ENCODE measurements at places on chromosomes 1 and 21.

DNA sequence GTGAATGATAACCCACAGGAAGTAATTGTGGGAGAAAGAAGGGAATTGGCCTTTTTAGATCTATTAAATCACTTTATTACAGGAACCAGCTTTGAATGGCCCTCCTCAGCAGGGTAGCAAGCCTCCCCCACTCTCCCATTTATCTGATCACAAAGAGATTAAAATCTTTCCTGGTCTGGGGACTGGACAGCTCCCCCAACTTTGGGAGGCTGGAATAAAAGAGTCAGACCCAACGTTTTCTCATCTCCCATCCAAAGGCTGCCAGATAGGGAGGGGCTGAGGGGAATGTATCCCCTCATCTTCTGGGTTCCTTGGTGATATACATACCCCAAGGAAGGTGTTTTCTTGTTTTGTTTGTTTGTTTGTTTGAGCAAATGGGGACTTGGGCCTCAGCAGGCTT, 2.4 kb downstream of the LIN28A start:
- no peak for DNase-seq

- DNase-seq: no peak
Observed at GRCh38 chr1:6134206-6134605, 45.9 kb downstream of the CHD5 start.

DNA sequence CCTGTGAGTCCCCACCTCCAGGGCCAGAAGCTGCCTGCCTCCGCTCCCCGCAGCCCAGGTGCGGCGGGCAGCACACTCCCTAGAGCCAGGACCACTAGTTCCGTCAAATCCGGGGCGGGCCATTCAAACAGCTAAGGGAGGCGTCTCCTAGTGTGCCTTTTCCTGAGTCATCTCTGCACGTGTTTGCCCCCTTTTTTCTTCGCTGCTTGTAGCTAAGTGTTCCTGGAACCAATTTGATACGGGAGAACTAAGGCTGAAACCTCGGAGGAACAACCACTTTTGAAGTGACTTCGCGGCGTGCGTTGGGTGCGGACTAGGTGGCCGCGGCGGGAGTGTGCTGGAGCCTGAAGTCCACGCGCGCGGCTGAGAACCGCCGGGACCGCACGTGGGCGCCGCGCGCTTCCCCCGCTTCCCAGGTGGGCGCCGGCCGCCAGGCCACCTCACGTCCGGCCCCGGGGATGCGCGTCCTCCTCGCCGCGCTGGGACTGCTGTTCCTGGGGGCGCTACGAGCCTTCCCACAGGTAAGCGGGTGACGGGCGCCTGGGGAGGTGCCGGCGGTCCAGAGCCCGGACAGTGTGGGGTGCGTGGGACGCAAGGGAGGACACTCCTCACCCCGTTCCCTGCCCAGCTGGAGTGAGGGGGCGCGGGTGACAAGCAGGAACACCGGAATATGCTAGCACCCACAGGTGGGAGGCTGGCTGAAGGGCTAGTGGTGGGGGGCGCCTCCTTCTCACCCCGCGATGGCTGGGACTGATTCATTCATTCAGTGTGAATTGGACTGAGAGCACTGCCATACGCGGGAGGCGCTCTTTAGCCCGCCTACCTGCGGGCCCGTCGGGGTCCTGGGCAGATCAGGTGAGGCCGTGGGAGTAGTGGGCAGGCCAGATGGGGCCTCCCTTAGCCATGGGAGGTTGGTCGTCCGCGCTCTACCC, at the start of gene TNFRSF8:
TNFRSF8 (plus strand) TSS at position 163 of the 932 bp plus-strand sequence; CDS start at position 459, 296 bp downstream.
- DNase-seq: no peak

GRCh38 chr1:119651133-119651532, 3.1 kb upstream of the ZNF697 start:
- DNase-seq: no peak

DNA sequence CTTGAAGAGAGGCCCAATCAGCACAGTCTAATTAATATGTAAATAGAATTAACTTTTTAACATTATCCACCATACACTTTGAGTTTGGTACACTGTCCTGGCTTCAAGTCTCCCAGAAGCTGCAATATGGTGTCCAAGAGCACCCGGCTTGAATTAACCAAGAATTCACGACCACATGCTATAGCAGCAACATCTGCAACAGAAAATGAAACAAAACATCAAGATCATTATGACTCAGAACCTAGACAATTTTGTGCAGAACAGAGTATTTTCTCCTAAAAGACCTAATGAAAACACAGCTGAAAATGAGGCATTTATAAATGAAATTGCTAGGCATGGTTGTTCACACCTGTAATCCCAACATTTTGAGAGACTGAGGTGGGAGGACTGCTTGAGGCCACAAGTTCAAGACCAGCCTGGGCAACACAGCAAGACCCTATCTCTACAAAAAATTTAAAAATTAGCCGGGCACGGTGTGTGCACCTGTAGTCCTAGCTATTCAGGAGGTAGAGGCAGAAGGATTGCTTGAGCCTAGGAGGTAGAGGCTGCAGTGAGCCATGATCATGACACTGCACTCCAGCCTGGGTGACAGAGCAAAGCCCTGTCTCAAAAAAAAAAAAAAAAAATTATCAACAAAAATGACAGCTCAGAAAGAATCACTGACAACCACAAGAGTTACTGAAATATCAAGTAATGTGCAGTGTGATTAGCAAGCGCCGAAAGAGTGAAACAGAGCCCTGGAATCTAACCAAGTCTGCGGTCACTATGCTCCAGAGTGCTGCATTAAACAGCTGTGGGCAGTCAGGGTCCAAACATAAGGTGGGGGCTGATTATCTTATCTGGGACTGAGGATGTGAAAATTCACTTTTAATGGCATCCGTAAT, 45.3 kb downstream of the HSF2BP start:
- DNase-seq: no peak

DNA sequence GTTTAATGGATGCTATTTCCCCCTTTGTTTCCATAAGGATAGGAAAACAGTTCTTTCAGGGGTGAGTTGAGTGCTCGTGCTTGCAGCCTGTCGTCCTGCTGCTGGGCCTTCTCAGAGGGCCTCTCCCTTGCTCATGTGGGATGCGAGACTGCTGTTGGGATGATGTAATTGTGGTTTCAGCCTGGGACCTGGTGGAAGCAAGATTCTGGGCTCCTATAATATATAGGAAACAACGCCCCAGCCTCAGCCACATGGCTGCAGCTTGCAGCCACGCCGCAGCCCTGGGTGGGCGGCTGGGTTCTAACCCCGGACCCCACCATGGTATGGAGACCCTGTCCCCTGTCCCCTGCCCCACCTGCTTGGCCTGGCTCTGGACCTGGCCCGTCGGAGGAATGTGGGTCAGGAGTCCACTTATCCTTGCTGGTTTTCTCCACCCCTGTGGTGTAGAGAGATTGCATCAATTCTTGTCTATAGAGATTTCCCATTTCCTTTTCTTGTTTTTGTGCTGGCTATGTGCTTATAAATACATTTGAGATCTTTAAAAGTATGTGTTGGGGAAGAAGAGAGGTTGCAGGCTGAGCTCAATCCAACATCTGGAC, 357.8 kb downstream of the SIPA1L2 start:
- no peak for DNase-seq

DNA sequence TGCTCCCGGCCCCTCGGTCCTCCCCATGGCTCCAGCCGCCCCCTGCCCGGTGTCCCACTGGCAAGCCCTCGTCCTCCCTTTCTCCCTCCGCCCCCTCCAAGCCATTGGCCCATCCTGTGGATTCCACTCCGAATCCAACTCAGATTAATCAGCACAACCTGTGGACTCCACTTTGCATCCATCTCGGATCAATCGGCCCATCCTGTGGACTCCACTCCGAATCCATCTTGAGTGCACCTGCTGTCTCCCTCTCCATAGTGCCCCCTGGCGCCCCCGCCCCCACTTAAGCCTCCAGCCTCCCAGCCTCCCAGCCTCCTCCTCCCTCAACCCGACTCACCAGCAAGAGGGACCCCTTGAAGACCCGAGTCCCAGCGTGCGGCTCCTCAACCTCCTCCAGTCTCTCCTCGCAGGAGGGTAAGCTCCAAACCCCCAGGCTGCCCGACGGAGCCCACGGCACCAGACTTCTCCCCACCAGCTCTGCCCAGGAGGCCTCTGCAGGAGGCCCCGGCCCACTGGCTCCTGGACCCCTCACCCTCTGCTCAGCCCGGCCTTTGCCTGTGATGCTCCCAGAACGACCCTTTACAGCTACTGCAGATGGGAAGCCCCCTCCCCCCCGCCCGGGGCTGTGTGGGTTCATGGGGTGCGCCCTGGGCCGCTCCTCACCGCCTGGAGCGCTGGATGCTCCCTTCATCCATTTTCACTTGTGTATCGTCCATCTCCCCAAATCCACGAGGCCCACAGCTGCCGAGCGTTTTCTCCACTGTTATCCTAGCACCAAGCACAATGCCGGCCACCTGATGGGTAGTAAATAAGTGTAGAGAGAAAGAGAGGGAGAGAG, 40.6 kb upstream of the TSPEAR start:
- DNase-seq: no peak

DNA sequence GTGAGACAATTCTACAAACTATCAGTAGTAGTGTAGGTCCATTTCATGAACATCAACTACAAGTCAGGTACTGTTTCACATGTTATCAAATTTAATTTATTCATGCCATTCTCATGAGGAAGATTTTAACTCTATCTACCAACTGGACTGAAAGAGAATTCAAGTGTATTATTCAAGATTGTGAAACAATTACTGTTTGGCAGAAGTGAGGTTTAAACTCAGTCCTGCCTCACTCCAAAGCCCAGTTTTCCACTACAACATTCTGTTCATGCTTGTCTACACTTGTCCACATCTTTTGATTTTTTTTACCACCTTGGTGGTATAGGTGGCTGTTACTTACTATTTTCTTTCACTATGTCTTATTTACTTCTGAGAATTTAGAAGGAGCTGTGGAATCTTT, 272.9 kb downstream of the TGFB2 start:
- DNase-seq: no peak

DNA sequence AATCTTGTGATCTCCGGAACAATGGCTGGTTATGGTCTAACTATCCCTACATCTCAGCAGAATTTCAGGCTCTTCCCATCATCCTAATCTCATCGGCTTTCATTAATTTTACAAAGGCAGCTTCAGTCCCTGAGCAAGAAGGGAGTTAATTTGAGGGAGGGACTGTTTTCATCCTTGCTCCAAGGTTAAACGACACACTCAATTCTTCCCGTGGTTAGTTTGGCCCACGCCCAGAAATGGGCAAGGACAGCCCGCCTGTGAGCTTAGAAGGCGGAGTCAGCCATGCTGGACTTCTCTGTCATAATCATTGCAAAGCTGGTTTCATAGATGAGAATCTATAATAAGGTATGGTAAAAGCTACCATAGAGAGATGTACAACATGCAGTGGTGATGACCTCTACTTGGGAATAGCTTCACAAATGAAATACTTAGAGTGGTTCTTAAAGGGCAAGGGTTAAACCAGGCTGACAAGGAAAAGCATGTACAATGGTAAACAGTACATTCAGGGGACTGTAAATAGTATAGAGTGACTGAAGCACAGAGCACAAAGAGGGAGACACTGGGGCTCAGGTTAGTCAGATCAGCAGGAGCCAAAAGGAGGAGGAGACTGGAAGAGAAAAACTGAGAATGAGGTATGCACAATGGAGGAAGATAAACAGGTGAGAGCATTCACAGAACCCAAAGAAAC, 108.8 kb downstream of the SMYD3 start:
- no peak for DNase-seq

GRCh38 chr1:101905283-101905835, 91.4 kb downstream of the OLFM3 start:
- no peak for DNase-seq

DNA sequence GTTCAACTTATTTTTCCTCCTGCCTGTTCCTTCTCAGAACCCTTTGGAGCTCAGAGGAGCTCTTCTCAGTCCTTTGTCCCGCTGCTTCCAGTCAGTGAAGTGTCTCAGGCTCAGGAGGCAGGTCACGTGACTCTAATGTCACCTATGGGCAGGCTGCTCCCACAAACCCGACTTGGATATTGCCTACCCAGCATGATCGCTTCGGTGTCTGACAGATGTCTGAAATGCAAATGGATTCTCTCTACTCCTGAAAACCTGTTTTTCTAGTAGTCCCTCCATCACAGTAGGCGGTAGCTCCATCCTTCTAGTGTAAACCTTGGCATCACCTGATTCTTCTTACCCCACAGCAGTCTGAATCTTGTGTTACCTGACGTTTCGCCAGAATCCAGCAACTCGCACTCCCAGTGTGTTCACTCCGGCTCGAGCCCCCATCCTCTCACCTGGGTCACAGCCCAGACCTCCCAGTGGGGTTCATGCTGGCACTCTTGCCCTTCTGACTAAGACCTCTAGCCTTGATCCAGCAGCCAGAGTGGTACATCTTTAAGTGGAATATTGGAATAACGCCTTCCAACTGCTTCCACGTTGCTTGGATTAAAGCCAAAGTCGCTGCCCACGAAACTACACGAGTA, 5.4 kb downstream of the PADI6 start:
- no peak for DNase-seq

- no peak for DNase-seq
Observed at GRCh38 chr21:42028766-42029425, 18.7 kb upstream of the ZBTB21 start.

DNA sequence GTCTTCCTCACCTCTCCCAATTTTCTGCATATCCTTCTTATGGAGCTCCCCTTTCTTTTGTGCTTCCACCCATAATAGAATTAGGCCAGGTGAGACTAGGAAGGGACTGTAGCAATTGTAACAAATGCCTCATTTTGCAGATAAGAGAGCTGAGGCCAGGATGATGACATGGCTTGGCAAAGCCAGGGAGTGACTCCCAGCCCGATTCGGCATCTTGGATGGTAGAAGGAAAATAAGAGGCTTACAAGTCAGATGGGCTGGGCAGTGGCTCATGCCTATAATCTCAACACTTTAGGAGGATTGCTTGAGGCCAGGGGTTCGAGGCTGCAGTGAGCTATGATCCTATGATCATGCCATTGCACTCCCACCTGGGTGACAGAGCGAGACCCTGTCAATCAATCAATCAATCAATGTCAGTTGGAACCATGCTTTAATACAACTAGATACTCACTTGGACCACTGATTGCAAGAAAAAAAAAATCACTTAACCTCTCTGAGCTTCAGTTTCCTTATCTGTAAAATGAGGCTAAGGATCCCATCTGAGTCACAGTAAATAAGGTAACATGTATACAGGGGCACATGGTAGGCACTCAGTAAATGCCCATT, 51.6 kb downstream of the PLEKHA6 start:
- DNase-seq: no peak

DNA sequence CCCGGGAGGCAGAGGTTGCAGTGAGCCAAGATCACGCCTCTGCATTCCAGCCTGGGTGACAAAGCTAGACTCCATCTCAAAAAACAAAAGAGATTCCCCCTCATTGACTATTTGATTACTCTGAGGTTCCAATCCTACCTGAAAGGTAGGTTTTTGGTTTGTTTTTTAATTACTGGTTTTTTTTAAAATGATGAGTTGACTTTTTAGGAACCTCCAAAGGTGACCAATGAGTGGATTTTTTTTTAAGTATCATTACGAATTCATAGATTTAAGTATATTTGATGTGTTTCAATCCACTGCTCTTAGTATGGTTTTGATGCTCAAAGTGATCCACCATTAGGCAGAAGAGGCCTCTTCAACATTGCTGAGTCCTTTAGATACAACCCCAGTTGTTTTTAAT, 47.9 kb upstream of the LAX1 start:
- DNase-seq: no peak

GRCh38 chr1:229383961-229384360, 41.1 kb upstream of the CCSAP start:
- no peak for DNase-seq
